Glutamatergic neuron (in vitro differentiated cells): ENCODE measurements at places on chromosomes 12 and 14.

DNA sequence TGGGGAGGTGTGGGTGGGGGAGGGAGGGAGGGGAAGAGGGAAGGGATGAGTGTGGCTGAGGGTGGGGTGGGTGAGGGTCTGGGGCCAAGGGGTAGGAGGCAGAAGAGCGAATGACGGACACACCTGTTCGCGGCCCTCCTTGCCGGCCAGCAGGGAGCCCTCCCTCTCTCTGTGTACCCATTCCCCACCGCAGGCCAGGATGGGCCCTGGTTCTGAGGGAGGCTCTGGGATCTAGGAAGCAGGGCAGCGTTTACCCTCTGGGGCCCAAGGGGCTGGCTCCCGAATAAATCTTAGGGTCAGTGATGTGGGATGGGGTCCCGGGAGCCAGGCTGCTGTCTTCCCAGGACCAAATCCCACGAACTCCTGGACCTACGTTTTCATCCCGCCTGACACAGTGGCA lies 46.0 kb upstream of the ESRRB start:
- no peak for DNase-seq

GRCh38 chr12:19550626-19551025 lies 111.3 kb downstream of the AEBP2 start:
- DNase-seq, result no peak

- no peak for DNase-seq
Measured at GRCh38 chr14:94044476-94045091, 18.4 kb downstream of the OTUB2 start.

- no peak for DNase-seq
Measured at GRCh38 chr12:52267266-52267665, 7.2 kb upstream of the KRT86 start.

GRCh38 chr12:50401500-50402081 lies 906 bp downstream of the LARP4 start:
- DNase-seq, result no peak

DNA sequence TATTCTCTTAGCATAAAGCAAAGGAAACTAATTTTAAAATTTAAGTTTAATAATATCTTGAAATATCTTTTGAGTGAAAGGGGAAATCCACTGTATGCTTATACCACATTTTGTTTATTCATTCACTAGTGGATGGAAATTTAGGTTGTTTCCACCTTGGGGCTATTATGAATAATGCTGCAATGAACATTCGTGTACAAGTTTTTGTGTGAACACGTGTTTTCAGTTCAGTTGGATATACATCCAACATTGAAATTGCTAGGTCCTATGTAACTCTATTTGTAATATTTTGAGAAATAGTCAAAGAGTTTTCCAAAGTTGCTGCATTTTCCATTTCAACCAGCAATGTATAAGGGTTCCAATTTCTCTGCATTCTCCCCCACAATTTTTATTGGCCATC lies 83.7 kb upstream of the ETV6 start:
- no peak for DNase-seq

GRCh38 chr12:14193639-14194038 lies 171.8 kb upstream of the ATF7IP start:
- DNase-seq, result peak; percentile 32

GRCh38 chr12:1655225-1655788 lies 26.3 kb downstream of the WNT5B start:
- no peak for DNase-seq

DNA sequence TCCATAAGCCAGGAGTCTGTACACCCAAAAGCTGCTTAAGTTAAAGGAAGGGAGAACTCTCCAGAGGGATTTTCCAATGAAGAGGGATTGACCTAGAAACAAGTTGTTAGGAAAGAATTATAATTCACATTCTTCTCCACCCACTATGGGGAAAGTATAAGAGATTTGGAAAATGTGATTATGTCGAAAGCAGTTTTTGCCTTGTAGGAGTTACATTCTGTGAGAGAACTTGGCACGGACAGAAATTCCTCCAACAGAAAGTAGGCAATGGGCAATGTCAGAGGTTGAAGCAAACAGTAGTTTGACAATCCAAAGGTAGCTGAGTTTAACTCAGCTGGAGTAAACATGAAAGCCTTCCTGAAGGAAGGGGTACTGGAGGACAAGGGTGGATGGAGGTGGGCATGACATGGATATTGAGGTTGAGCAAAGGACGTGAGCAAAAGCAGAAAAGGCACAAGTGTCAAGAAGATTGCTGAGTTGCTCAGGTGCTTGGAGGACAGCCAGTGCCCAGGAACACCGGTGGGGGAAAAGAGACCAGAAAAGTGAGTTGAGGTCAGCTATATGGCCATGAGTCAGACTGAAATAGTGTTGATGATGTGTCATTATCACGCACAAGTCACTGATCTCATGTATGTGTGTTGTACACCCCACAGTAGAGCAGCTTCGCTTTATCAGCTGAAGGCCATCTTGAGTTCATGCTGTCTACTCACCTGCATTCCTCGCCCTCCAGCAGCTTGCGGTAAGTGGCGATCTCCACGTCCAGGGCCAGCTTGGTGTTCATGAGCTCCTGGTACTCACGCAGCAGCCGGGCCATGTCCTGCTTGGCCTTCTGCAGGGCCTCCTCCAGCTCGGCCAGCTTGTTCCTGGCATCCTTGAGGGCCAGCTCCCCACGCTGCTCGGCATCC lies 4.0 kb downstream of the KRT5 start:
- no peak for DNase-seq

GRCh38 chr12:23906329-23906728 lies 43.1 kb downstream of the SOX5 start:
- peak; percentile 76 for DNase-seq

GRCh38 chr12:94143951-94144350 lies 4.4 kb upstream of the PLXNC1 start:
- DNase-seq, result no peak

- DNase-seq, result no peak
Measured at GRCh38 chr12:53579545-53579955, 46.6 kb downstream of the ATF7 start.
